ENCODE measurements at places on chromosomes 6 and 20. TPM values are rescaled to one million over a fixed set of nuclear protein-coding genes. Genes with fewer than 3 reads are reported as not detected.

The C20orf96 gene
- total RNA-seq = 2.2 TPM

GRCh38 chr6:169839898-169840631, 88.6 kb downstream of the ERMARD start:
- DNase-seq = no peak

The TFAP2D gene
- not detected for total RNA-seq

The BEND6 gene
- 21.4 TPM for total RNA-seq

The BMP2 gene
- 6.6 TPM for total RNA-seq

- no peak for DNase-seq
These were observed 45.1 kb upstream of the TASP1 start for GRCh38 chr20:13683833-13684232.

The GHRH gene
- total RNA-seq = not detected

- DNase-seq = no peak
These were observed 20.9 kb upstream of the ZFAND3 start for GRCh38 chr6:37798436-37799262.

- DNase-seq = no peak
These were observed 81.0 kb downstream of the ATG5 start for GRCh38 chr6:106244521-106244920.

GRCh38 chr6:34656378-34657036, 40.1 kb downstream of the ILRUN start:
- peak; percentile 82 for DNase-seq

DNA sequence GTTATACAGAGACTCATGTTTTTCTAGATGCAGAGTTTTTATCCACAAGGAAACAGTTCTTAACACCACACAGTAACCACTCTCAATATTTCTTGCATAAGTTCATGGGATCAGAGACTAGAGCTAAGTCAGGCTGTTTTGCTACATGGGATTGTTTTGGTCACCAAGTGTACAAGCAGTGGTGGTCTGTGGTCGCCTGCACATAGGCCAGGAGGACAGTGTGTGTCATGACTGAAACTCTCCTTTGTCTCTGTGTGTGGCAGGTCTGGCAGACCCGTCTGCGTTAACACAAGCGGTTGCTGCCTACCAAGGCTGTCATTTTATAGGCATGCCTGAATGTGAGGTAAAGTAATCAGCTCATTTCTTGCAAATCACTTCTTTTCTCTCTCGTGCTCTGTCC, 18.9 kb downstream of the WRNIP1 start:
- DNase-seq = no peak

GRCh38 chr6:133741375-133741861, 147.5 kb upstream of the TCF21 start:
- DNase-seq = peak; percentile 61

The PNLDC1 gene
- total RNA-seq = not detected

DNA sequence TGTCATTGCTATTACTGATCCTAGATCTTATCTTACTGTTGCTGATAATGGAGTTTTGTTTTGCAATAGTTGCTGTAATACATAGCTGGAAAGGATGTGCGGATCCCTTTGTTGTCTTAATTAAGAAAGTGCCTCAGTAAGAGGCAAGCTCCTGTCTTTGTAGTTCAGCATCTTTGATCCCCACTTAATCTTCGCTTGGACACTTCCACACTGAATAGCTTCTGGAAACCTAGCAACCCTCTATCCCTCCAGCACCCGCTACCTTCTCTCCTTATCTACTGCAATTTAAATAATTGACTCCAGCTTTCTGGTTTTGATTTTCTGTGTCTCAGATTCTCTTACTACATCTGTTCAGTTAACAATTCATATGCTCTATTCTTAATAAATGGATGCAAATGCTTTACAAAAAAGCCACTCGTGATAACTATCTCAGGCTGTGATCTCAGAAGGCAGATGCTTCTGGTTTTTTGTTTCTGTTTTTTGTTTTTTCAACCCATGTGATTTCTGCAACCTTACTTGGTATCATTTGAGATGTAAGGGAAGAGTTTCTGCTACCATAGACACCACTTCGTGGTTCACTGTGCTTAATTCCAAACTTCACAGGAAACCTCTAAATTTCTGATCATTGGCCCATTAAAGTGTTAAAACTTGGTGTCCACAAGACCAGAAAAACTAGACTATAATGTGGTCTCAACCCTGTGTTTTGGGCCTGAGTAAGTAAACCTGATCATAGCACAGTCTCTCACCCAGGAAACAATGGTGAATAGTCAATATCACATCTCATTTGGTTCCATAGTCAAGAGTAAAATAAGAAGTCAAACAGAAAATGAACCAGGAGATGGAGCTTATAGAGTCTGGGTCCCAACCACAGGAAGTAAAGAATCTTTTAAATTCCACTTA, 352.1 kb upstream of the SOX4 start:
- DNase-seq = no peak

GRCh38 chr20:49888212-49889000, 26.9 kb downstream of the SPATA2 start:
- DNase-seq = peak; percentile 95

DNA sequence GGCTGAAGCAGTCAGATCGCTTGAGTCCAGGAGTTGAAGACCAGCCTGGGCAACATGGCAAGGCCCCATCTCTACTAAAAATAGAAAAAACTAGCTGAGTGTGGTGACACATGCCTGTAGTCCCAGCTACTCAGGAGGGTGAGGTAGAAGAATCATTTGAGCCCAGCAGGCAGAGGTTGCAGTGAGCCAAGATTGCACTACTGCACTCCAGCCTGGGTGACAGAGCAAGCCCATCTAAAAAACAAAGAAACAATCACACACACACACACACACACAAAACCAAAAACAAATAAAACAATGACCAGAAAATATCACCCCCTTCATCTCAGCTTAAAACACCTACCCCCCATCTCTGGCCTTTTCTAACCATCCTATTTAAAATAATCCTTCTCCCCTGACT, 68.0 kb downstream of the BTBD9 start:
- no peak for DNase-seq

- DNase-seq = peak; percentile 21
These were observed 71.9 kb upstream of the RREB1 start for GRCh38 chr6:7035837-7036249.

The WFDC13 gene
- not detected for total RNA-seq

- no peak for DNase-seq
These were observed 630.6 kb downstream of the QKI start for GRCh38 chr6:164045082-164045481.

The COL12A1 gene
- 147 TPM for total RNA-seq

DNA sequence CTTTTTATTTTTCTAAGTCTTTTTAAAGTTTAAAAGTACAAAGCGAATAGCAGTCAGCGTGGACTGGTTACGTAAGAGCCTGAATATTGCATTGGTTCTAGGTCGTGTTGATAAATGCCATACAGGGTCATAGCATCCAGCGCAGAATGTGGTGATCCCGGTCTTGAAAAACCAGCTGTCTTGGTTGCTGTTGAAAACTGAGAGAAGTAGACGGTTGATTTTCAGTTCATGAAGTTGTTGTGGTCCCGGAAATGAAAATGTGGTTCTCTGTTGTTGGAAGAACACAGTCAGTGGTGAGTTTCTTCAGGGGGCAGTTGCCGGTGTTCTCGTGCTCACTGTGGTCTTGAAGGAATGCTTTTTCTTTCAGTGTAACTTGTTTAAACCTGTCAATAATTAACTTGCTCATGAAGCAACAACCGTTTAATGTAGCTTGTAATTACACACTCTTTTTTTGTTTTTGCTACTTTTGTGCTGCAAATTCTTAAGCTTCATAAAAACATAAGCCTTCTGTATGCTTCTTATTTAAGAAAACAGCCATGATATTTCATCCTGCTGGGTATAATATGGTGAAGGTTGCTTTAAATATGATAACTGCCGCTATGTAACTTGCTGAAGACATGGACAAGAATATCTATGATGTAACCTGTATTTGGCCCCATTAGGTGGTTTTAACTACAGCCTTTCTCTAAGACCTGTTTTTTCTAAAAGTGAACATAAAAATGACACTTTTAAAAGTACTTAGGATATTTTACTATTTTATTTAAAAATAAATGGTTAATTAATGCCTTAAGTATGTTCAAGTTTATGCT, 64.8 kb upstream of the KIF25 start:
- DNase-seq = no peak

DNA sequence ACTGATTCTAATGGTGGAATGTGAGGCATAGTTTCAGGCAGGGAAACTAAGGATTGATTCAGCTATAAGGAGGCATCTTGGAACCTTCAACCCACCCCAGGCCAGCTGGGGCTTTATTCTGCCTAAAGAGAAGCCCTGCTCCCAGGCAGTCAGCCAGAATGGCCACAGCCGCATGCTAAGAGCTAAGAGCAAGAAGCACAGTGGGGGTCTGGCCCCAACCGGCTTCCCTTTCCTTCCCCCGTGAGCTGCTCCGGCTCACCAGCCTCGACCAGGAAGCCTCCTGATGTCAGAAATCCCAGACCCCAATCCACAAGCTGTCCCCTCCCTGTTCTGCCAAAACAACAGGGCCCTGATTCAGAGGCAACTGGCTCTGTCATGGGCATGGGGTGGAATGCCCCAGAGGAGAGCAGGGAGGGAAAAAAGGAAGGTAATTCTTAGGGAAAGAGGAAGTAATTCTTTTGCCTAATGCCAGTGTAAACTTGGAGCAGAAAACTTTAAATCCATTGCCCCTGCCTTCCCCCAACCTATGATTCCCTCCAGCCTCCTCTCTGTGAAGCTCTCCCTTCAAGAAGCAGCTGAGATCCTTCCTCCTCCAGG, 6.9 kb downstream of the GRM4 start:
- DNase-seq = no peak

The PHACTR3 gene
- total RNA-seq = not detected

All from M059J (cell line).